Stomach (tissue), 19 donors: ENCODE measurements at places on chromosomes 3 and 15. TPM values are rescaled to one million over a fixed set of nuclear protein-coding genes. Genes with fewer than 3 reads are reported as not detected.

The ATP11B gene
- 9.6 TPM for polyA plus RNA-seq

The TMED3 gene
- 93.9 TPM for polyA plus RNA-seq

The TMC3 gene
- polyA plus RNA-seq = not detected

The LMCD1 gene
- 45.5 TPM for polyA plus RNA-seq

The SERPINI2 gene
- not detected for polyA plus RNA-seq

The TTC21A gene
- 5.1 TPM for polyA plus RNA-seq

The PTPRG gene
- polyA plus RNA-seq = 2.4 TPM

The FBXW12 gene
- not detected for polyA plus RNA-seq

GRCh38 chr3:107345822-107346405 is 31.3 kb upstream of the CCDC54 start:
- H3K27me3 ChIP-seq = no peaks in the 10 kb centered on the region
- H3K36me3 ChIP-seq = no peaks in the 10 kb centered on the region
- H3K27ac ChIP-seq = no peak overlapping the region
- DNase-seq = no peak
- no peaks in the 10 kb centered on the region for H3K4me1 ChIP-seq
- no peak overlapping the region for H3K4me3 ChIP-seq

GRCh38 chr3:178456621-178457285 is 79.5 kb upstream of the KCNMB2 start:
- H3K4me1 ChIP-seq = no peaks in the 10 kb centered on the region
- DNase-seq = no peak
- no peak overlapping the region for H3K4me3 ChIP-seq
- no peaks in the 10 kb centered on the region for H3K36me3 ChIP-seq
- no peaks in the 10 kb centered on the region for H3K27me3 ChIP-seq

GRCh38 chr15:101240358-101240757 is 11.5 kb downstream of the CHSY1 start:
- no peak overlapping the region for H3K4me3 ChIP-seq
- DNase-seq = no peak
- peaks cover 1% of the 10 kb centered on the region for H3K36me3 ChIP-seq
- H3K27ac ChIP-seq = peak overlapping the region; percentile 79

DNA sequence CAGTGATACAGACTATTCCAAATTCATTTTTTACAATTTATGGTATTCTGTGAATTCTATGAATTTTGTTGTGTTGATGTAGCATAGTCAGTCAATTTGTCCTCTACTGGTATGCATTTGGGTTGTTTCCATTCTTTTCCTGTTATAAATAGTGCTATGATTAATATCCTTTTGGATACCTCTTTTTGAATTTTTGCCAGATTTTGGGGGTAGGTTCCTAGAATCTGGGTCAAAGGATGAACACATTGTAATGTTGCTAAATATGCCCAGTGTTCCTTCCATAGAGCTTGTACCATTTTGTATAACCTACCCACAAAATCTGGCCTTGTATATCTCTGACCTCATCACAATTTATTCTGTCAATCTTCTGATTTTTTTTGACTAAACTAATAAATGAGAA is 44.4 kb upstream of the C3orf38 start:
- H3K4me3 ChIP-seq = no peak overlapping the region
- no peak overlapping the region for H3K27ac ChIP-seq
- DNase-seq = no peak
- no peaks in the 10 kb centered on the region for H3K27me3 ChIP-seq
- no peaks in the 10 kb centered on the region for H3K36me3 ChIP-seq

GRCh38 chr15:51801391-51801835 is 28.0 kb upstream of the TMOD3 start:
- H3K4me1 ChIP-seq = no peaks in the 10 kb centered on the region

GRCh38 chr3:154122912-154123559 is 1.8 kb downstream of the ARHGEF26 start:
- H3K36me3 ChIP-seq = peaks cover 5% of the 10 kb centered on the region
- peaks cover 2% of the 10 kb centered on the region for H3K4me1 ChIP-seq
- peak overlapping the region; percentile 81 for H3K27ac ChIP-seq
- peak overlapping the region; percentile 76 for H3K4me3 ChIP-seq
- no peak for DNase-seq

- no peaks in the 10 kb centered on the region for H3K36me3 ChIP-seq
- no peaks in the 10 kb centered on the region for H3K4me1 ChIP-seq
- H3K4me3 ChIP-seq = no peak overlapping the region
- H3K27me3 ChIP-seq = no peaks in the 10 kb centered on the region
- no peak for DNase-seq
- H3K27ac ChIP-seq = no peak overlapping the region
Observed at GRCh38 chr3:189368384-189368783, 196.6 kb downstream of the TPRG1 start.

DNA sequence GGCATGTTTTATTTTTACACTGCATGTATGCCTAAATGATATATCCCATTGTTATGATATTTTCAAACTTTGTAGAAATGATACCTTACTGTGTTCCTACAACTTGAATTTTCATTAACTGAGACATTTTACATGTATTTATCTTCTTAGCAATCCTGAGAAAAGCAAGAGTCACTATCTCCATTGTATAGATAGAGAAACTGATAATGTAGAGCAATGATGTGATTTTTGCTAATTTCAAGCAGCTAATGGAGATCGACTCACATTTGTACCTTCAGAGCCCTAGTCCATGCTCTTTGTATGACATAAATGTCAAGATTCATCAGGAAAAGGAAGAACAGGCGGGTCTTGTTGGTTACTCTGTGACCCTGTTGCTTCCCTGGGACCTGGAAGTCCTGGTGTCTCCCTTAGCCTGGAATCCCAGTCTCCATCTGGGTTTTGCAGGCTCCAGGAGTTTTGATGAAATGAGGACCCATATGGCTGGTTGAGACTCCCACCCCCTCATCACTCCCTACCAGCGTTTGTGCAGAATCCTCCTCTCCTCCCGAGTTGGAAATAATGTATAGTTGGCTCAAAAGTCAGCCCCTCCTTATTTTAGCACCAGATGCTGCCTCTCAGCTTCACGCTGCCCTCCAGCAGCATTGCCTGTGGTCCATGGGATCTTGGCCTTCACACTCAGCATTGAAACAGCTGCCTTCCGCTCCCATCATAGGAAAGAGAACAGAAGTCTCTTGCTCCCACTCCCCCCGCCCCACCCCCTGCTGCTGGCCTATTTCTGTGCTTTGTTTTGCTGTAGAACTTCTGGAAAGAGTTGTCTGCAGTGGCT is 67.1 kb downstream of the APBA2 start:
- H3K27me3 ChIP-seq = peaks cover 7% of the 10 kb centered on the region
- H3K36me3 ChIP-seq = no peaks in the 10 kb centered on the region
- H3K4me1 ChIP-seq = no peaks in the 10 kb centered on the region
- no peak overlapping the region for H3K27ac ChIP-seq
- no peak overlapping the region for H3K4me3 ChIP-seq

DNA sequence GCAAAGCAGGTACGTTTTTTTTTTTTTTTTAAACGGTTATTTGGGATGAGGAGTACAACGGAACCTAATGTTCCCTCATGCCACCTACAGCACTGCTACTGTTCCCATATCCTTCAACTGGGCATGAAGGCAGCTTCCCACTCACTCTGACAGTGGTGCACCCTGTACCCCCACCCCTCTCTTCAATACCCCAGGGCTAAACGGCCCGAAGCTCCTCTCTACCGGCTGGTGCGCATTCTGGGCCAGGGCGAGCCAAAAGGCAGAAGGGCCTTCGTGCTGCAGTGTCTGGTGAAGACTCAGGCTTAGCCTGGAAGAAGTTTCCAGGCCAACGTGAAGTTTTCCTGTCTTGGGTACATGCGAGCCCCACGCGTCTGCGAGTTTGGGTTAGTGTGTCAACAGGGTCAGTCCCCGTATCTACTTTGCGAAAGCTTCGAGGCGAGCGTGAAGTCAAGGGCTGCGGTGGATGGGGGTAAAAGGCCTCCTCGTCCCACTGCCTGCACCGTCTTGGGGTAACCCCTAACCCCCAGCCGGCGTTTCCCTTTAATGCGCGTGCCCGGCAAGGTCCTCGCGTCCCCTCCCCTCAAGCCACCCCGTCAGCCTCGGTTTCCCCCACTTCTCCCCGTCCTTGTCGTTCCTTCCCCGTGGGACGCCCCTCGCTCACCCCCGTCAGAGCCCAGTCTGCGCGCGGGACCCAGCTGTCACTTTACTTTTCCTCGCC is 765 bp upstream of the UBE2E2 start:
- peaks cover 3% of the 10 kb centered on the region for H3K27me3 ChIP-seq
- peak overlapping the region; percentile 97 for H3K4me3 ChIP-seq
- no peaks in the 10 kb centered on the region for H3K36me3 ChIP-seq
- H3K27ac ChIP-seq = peak overlapping the region; percentile 87
- peaks cover 5% of the 10 kb centered on the region for H3K4me1 ChIP-seq
- no peak for DNase-seq

GRCh38 chr3:78985981-78986380 is 781.8 kb downstream of the ROBO1 start:
- H3K4me1 ChIP-seq = peaks cover 8% of the 10 kb centered on the region
- no peaks in the 10 kb centered on the region for H3K36me3 ChIP-seq
- no peak overlapping the region for H3K27ac ChIP-seq
- DNase-seq = no peak
- no peak overlapping the region for H3K4me3 ChIP-seq
- H3K27me3 ChIP-seq = no peaks in the 10 kb centered on the region

GRCh38 chr3:15778332-15778858 is 19.4 kb downstream of the ANKRD28 start:
- H3K27ac ChIP-seq = no peak overlapping the region
- DNase-seq = no peak
- no peaks in the 10 kb centered on the region for H3K36me3 ChIP-seq
- no peak overlapping the region for H3K4me3 ChIP-seq

DNA sequence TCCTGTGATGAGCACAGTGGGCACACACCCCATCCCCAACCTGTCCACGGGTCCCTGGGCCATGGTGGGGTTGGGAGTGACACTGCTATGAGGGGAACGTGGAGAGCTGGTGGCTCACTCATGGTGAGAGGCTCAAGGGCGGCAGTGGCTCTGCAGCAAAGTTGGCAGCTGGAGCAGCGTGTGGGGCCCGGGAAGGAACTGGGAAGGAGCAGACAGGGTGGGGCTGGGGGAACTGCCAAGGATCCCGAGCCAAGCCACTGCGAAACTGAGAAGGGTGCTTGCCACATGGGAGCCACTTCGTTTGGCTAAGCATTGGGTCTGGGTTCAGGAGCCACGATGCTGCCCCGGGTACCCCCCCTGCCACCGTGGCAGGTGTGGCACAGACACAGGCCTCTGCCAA is 80.1 kb downstream of the SNRK start:
- peaks cover 13% of the 10 kb centered on the region for H3K36me3 ChIP-seq
- H3K4me3 ChIP-seq = peak overlapping the region; percentile 6
- no peak for DNase-seq
- H3K4me1 ChIP-seq = peaks cover 17% of the 10 kb centered on the region

- H3K4me3 ChIP-seq = no peak overlapping the region
- H3K4me1 ChIP-seq = no peaks in the 10 kb centered on the region
- peaks cover 79% of the 10 kb centered on the region for H3K36me3 ChIP-seq
- DNase-seq = no peak
- no peak overlapping the region for H3K27ac ChIP-seq
Observed at GRCh38 chr3:138401834-138402233, 32.6 kb upstream of the ESYT3 start.

DNA sequence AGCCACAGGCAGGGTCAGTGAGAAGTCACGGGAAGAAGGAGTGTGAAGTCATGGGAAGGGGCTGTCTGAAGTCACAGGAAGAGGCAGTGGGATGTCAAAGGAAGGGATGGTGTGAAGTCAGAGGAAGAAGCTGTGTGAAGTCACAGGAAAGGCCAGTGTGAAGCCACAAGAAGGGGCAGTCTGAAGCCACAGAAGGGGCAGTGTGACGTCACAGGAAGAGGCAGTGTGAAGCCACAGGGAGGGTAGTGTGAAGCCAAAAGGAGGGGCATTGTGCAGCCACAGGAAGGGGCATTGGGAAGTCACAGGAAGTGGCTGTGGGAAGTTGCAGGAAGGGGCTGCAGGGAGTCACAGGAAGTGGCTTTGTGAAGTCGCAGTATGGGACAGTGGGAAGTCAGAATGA is 35.1 kb downstream of the GASK1A start:
- no peaks in the 10 kb centered on the region for H3K27me3 ChIP-seq
- no peak overlapping the region for H3K27ac ChIP-seq
- no peaks in the 10 kb centered on the region for H3K36me3 ChIP-seq
- peaks cover 10% of the 10 kb centered on the region for H3K4me1 ChIP-seq

DNA sequence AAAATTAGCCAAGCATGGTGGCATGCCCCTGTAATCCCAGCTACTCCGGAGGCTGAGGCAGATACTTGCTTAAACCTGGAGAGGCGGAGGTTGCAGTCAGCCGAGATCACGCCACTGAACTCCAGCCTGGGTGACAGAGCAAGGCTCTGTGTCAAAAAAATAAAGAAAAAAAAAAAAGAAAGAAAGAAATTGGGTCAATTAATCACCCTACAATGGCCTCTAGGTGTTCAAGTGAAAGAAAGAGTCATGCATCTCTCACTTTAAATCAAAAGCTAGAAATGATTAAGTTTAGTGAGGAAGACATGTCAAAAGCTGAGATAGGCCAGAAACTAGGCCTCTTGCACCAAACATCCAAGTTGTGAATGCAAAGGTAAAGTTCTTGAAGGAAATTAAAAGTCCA is 44.9 kb upstream of the GSK3B start:
- H3K27ac ChIP-seq = no peak overlapping the region
- no peaks in the 10 kb centered on the region for H3K27me3 ChIP-seq
- no peak overlapping the region for H3K4me3 ChIP-seq
- H3K4me1 ChIP-seq = no peaks in the 10 kb centered on the region

DNA sequence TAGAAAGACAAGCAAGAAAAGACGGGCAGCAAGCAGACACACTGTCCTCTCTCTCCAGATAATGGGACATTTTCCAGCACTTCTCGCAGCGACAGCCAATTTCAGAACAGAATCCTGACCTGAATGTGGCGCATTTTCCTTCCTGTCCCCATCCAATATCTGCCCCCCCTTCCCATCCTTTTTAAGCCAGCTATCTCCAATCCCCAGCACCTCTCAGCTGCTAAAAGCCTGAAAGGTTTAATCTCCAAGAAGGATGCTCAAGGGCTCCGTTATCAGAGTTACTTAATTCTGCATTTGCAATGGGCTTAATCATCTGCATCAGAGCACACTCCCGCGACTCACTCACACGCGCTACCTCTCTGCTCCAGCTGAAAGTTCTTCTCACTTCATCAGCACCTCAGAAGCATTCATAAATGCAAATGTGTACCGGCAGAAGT is 50.5 kb downstream of the SRGAP3 start:
- no peak overlapping the region for H3K27ac ChIP-seq
- H3K4me3 ChIP-seq = no peak overlapping the region
- H3K27me3 ChIP-seq = no peaks in the 10 kb centered on the region
- H3K36me3 ChIP-seq = no peaks in the 10 kb centered on the region
- DNase-seq = no peak

DNA sequence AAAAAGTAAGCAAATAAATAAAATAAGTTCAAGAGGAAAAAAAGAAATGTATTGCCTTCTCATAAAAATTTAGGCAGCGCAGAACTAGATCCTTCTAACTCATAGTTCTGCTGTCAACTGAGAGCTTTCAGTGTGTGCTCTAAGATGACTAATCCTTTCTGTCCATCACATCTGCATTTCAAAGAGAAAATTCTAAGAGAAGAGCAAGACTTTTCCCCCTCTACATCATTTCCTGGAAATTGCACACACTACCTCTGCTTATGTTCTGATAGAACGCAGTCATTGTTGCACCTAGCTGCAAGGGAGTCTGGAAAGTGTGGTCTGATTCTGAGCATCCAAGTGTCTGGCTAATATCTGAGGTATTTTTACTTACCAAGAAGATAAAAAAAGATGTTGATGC is 39.6 kb upstream of the SLCO3A1 start:
- no peak overlapping the region for H3K4me3 ChIP-seq
- H3K4me1 ChIP-seq = no peaks in the 10 kb centered on the region
- no peak for DNase-seq
- H3K27ac ChIP-seq = no peak overlapping the region

GRCh38 chr3:65330072-65330471 is 642.3 kb upstream of the ADAMTS9 start:
- H3K4me1 ChIP-seq = peaks cover 14% of the 10 kb centered on the region
- no peak overlapping the region for H3K4me3 ChIP-seq
- no peaks in the 10 kb centered on the region for H3K27me3 ChIP-seq
- no peaks in the 10 kb centered on the region for H3K36me3 ChIP-seq
- no peak for DNase-seq
- H3K27ac ChIP-seq = no peak overlapping the region

- H3K4me1 ChIP-seq = no peaks in the 10 kb centered on the region
- no peaks in the 10 kb centered on the region for H3K27me3 ChIP-seq
Observed at GRCh38 chr3:60696428-60697125, 554.7 kb downstream of the FHIT start.
